OCI-M1 (cell line): ENCODE measurements at places on chromosomes 3 and 15.

- DNase-seq = no peak
Observed at GRCh38 chr3:53936347-53936746, 44.7 kb upstream of the SELENOK start.

DNA sequence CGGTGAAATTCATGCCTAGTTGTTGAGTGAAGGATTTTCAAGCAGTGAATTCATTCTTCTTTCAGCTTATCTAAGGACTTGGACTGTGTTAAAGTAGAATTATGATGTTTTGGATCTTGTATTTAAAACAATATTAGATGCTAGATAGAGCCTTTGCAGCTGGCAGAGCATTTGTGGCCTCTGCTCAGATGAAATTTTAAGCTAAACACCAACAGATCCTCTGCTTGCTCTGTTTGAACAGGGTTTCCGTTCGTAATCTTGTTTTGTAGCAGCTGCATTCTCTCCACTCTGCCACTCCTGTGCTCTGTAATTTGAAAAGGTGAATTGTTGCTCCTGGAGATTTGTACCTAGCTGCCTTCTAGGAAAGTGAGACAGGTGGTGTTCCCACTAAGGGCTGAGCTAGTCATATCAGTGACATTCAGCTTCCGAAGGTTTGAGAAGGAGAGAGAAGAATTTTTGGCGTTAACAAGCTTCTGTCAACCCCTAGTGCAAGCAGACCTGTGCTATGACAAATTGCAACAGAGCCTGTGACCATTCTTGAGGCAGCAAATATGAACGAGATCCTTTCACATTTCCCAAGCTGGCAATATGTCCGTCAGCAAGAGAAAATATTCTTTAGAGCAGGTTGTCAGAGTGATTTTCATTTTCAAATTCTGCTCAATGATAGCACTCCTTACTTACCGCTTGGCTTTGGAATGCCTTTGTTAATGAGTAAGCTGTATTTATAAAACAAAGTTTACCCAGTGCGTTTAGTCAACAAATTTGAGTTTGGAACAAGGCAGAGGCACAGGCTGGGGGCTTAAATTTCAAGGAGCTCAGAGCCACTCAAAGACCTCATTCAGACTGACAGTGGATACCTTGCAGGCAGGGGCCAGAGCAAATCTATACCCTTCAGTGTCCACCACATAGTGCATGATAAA is 5.3 kb downstream of the CHST2 start:
- no peak for DNase-seq

- peak; percentile 46 for DNase-seq
Observed at GRCh38 chr15:65085990-65086679, 9.6 kb downstream of the KBTBD13 start.

DNA sequence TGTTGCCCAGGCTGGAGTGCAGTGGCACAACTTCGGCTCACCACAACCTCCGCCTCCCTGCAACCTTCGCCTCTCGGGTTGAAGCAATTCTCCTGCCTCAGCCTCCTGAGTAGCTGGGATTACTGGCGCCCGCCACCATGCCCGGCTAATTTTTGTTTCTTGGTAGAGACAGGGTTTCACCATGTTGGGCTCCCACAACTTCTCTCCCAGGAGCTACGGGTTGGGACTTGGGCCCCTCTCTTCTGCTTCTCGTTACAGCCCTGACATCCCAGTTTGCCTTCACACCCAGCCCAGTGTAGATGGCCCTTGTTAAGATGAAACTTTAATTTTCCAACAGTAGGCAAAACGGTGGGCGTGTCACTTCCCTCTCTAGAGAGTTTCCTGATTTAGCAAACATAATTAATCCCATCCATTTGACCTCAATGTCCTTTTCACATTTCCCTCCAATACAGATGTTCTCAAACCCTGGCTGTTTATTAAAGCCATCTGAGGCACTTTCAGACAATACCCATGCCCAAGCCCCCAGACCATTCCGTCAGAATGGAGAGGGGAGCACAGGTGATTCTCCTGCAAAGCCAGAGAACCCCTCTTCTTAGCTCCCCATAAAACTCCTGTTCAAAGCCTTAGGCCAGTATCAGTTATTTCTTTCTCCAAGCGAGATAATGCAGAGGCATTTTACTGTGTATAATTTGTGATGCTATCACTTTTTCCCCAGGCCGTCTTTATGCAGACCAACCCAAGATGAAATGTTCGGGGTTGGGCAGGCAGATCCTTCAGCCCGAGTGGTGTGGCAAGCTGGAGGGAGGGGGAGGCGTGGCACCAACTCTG is 245.7 kb downstream of the XXYLT1 start:
- DNase-seq = no peak

DNA sequence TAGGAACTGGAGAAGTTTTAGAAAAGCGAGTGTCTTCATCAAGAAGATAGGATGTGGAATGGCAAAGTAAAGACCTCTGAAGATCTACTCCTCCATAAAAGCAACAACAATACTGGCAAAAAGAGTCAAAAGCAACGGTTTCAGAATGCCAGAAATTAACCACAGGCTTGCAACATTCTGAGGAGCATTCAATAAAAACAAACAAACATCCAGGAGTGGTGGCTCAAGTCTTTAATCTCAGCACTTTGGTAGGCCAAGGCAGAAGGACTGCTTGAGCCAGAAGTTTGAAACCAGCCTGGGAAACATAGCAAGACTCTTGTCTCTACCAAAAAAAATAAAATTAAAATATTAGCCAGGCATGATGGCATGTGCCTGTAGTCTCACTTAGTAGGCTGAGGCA is 143.2 kb upstream of the HACD2 start:
- DNase-seq = no peak
